Right atrium auricular region (tissue), 2 donors: ENCODE measurements at places on chromosomes 3 and 15. TPM values are rescaled to one million over a fixed set of nuclear protein-coding genes. Genes with fewer than 3 reads are reported as not detected.
A peak's percentile ranks its signal among the peaks of the same experiment; 100 is the strongest.

GRCh38 chr3:50263478-50264382, 5.2 kb upstream of the SEMA3B start:
- peaks cover 73% of the 10 kb centered on the region for H3K4me1 ChIP-seq
- H3K4me3 ChIP-seq = no peak overlapping the region
- H3K27ac ChIP-seq = peak overlapping the region; percentile 92
- H3K36me3 ChIP-seq = peaks cover 6% of the 10 kb centered on the region

DNA sequence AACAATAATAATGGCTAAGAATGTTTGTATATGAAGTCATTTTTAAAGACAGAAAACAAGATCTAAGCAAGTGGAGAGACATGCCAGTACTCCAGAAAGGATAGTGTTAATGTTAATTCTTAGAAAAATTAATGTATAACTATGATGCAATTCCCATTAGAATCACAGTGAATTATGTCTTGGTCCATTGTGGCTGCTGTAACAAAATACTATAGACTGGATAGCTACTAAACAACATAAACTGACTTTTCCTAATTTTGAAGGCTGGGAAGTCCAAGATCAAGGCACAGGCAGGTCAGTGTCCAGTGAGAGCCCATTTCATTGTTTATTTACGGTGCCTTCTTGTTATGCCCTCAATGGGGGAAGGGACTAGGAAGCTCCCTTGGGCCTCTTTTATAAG, 32.7 kb upstream of the CSPG4 start:
- H3K36me3 ChIP-seq = no peaks in the 10 kb centered on the region
- H3K4me1 ChIP-seq = no peaks in the 10 kb centered on the region
- H3K27ac ChIP-seq = no peak overlapping the region
- no peak overlapping the region for H3K4me3 ChIP-seq
- no peaks in the 10 kb centered on the region for H3K27me3 ChIP-seq

DNA sequence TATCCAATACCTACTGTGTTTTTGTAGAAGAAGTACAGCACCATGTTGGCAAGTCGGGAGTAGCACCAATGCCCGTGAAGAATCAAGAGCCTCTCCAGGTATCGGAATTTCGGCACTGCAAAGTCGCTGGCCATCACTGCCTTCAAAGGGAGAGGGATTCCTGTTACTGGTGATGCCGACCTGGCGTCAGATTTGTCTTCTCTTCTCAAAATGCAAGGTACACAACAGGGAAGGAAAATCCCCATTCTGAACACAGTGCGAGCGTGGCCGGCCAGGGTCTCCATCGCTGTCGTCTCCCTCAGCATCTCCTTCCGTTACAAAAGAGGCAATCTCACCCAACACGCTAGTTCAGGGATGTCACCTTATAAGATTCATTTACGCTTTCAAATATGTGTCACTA, 175.4 kb downstream of the ATP10A start:
- no peak overlapping the region for H3K27ac ChIP-seq
- DNase-seq = no peak
- H3K36me3 ChIP-seq = no peaks in the 10 kb centered on the region
- H3K27me3 ChIP-seq = no peaks in the 10 kb centered on the region
- H3K4me1 ChIP-seq = peaks cover 22% of the 10 kb centered on the region
- H3K4me3 ChIP-seq = no peak overlapping the region

Gene ADIPOQ
- total RNA-seq = 19.1 TPM
